ENCODE measurements at places on chromosomes 5 and 9.

DNA sequence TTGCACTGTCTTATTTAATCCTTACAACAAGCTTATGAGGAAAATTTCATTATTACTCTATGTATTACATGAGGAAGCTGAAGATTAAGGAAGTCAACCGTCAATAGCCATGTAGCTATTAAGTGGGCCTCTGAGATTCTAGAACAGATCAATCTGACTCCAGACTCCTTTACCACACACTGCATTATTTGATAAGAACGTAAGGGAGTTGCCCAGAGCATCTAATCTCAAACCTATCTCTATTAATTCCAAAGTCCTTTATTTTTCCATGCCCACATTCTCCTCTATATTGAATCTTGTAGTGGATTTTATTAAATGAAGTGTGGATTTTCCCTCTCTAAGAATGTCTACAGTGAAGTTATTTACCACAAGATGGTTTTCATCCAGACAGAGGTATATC, 118.2 kb upstream of the MTAP start:
- DNase-seq: no peak

DNA sequence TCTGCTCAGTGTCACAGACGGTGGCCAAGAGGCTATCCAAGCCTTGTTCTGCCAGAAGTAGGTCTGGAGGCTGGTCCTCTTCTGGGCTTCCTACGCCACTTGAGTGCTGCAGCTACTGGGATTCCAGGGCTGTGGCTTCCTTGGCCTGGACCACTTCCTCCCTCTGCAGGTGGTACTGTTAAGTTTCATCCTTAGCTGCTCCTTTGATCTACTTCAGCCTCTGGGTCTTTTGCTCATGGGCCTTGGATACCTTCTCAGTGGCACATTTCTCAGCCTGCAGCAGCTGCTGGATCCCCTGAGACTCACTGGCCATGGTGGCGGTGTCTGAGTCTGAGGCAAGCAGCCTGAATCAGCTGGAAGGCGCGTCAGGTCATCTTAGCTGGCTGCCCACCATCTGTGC, 10.3 kb downstream of the CNOT8 start:
- DNase-seq: peak; percentile 24

DNA sequence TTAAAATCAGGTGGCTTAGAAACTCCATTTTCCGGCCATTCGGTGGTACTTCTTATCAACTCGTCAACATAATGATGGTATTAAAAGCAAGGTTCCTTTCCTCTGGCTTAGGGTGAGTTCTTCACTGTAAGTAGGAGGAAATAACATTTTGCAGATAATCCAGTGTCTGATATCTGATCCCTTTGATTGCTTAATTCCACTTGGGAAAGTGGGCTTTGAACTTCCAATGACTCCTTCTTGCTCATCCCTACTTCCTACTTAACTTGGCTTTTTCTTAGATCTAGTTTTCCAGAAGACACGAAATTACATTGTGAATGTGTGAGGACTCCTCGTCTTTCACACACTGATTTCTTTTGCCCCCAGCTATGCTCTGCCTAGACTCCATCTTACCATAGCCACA, 31.5 kb downstream of the DDX31 start:
- DNase-seq: no peak

GRCh38 chr5:134444941-134445471, 33.3 kb upstream of the CDKN2AIPNL start:
- DNase-seq: no peak

- DNase-seq: no peak
These were observed 14.8 kb downstream of the COL27A1 start for GRCh38 chr9:114169952-114170770.

DNA sequence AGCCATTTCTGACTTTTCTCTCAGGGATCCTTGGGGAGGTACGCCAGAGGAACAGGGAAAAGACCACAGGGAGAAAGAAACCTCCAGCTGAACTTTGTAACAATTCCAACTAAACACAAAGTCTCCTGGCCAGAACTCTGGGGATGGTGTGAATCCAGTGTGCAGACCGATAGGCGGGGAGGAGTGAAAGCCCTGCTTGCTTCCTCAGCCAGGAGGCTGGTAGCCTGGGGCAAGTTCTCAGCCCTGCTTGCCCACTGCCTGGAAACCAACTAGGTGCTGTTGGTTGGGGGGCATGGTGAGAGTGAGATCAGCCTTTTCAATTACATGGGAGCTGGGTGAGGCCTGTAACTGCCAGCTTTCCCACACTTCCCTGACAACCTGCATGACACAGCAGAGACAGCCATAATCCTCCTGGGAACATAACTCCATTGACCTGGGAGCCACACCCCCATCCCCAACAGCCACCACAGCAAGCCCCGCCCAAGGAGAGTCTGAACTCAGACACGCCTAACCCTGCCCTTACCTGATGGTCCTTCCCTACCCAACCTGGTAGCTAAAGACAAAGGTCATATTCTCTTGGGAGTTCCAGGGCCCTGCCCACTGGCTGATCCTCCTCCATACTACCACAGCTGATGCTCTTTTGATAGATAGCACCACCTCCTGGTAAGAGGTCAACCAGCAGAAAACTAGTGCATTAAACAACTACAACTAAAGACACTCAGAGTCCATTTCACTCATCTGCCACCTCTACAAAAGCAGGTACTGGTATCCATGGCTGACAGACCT, 100.1 kb upstream of the TNFAIP8 start:
- no peak for DNase-seq

- no peak for DNase-seq
These were observed 68.8 kb upstream of the NTRK2 start for GRCh38 chr9:84600739-84601138.

DNA sequence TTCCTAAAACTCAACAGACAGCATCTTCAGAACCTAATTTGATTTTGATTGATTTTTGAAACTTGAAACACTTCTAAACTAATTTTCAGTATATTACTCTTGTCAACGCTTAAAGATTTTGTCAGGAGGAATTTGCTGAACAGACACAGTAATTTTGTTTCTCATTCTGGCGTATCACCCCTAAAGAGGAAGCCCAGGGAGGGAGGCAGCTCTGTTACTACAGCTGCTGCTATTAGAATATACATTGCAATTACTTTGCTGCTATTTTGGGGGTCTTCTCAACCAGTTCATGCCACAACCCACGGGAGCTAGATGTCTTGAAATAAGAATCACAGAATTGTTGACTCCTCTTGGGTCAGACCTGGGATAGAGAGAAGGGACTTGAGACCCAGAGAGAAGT, 122.6 kb downstream of the TLR4 start:
- DNase-seq: no peak

DNA sequence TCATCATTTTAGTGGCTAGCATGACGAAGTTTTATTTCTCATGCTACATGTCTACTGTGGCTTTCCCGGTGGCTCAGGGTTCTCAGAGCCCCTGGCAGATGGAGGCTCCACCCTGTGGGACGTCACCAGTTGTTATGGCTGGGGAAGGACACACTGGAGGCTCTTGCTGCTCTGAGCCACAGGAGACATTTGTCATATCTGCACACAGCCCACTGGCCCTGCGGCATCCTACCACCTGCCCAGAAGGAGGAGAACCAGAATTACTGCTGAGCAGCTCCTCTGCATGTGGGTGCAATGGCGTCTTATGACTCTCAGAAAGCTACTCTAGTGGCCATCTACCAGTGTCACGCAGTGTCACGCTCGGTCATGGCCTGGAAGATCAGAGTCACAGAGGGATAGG, 6.6 kb downstream of the OR13J1 start:
- DNase-seq: no peak

DNA sequence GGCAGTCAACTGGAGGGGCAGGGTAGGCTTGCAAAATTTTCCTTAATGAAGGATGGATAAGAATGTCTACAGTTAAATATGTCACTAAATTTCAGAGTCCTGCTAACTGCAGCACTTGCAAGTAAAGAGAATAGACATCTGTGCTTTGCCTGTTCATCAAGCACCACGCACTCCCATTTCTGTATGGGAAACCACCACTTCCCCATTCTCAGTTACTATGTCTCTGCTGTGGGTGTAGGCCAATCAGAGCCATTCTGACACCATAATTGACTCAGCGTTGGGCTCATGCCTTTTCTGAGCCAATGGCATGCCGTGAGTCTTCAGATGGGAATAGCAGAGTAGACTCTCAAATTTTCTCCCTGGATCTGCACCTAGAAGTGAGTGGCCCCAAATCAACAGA, 247.5 kb downstream of the GABRB2 start:
- no peak for DNase-seq

DNA sequence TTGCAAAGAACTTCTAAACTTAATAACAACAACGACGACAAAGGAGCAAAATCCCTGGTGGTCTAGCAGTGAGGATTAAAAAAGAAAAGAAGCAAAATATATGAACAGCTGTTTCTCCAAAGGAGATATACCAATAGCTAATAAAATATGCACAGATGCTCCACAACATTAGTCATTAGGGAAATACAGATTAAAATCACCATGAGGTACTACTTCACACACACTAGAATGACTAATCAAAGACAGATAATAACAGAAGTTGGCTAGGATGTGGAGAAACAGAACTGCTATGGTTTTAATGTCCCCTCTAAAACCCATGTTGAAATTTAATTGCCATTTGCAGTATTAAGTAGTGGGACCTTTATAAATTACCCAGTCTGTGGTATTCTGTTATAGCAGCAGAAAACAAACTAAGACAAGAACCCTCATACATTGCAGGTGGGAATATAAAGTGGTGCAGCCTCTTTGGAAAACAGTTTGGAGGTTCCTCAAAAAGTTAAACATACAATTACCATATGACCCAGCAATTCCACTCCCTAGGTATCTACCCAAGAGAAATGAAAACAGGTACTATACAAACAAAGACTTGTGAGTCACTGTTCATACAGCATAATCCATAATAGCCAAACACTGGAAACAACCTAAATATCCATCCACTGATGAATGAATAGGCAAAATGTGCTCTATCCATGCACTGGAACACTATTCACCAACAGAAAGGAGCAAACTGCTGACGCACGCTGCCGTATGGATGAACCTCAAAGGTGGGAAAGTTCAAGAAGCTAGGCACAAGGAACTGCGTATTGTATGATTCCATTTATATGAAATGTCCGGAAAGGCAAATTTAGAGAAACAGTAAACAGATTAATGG, 11.4 kb upstream of the DUSP1 start:
- DNase-seq: no peak

DNA sequence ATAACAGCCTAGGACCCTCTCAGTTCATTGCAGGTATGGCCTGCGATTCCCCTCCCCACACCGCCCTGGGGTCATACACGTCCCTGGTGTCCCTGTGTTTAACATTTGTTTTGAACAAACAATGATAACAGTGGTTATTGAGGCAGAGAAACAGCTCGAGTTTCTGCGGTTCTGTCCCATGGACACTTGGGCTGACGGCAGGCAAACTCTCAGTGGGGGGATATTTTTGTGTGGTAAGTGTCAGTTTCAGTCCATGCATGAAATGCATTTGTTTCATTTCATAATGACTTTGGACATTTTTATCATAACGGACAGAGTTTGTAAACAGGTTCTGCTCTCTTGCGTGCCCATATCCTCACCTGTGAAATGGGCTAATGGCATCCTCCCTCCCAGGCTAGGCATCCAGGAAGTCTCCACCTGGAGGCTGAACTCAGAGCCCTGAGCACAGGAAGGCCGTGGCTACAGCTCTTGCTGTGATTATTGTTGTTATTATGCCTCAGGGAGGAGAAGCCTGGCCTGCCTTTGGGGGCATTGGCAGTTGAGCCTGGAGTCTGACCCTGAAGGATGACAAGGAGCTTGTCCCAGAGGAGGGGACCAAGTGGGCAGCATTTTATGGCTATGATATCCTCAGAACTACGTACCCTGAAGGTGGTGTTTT, 190.9 kb downstream of the GADD45G start:
- no peak for DNase-seq

- no peak for DNase-seq
These were observed 67.4 kb downstream of the TNPO1 start for GRCh38 chr5:72883850-72884249.

GRCh38 chr5:124895236-124895635, 148.8 kb upstream of the ZNF608 start:
- DNase-seq: no peak

DNA sequence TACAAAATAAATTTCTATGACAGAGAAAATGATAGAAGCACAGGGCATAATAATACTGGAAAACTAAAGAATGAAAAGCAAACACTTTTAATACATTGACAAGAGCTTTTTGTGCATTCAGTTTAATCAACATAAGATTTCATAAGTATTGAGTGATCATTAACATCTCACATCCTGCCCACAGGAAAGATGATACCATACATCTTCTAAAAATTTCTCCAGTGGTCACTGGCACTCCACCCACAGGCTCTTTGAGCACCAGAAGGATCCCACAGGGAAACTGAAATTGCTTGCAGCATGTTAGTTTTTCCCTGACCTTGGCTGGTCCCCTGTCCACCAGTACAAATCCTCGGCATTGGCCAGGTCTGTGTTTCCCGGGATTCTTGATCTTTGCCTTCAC, 186.0 kb downstream of the CEMIP2 start:
- no peak for DNase-seq

- DNase-seq: no peak
These were observed 20.5 kb upstream of the JAK2 start for GRCh38 chr9:4964540-4964939.

GRCh38 chr5:128225245-128226030, 141.9 kb downstream of the SLC12A2 start:
- DNase-seq: no peak

GRCh38 chr5:171624396-171624795, 161.2 kb upstream of the SMIM23 start:
- no peak for DNase-seq

DNA sequence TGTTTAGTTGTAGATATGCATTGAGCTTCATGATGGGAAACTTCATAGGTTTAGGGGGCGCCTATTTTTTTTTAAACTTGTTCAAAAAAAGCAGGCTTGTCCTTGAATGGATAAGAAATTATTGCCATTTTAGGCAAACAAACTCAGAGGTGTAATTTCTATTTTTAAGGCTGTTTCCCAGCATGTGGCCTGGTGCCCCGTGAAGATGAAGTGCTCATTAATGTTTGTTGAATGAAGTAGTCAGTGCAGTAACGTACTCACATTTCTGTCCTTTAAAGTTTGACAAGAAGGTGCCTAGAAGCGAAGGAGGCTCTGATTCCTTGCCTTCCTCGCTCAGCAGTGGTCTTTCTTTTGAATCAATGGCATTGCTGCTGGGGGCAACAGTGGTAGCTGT, 54.3 kb downstream of the ZNF618 start:
- DNase-seq: no peak

DNA sequence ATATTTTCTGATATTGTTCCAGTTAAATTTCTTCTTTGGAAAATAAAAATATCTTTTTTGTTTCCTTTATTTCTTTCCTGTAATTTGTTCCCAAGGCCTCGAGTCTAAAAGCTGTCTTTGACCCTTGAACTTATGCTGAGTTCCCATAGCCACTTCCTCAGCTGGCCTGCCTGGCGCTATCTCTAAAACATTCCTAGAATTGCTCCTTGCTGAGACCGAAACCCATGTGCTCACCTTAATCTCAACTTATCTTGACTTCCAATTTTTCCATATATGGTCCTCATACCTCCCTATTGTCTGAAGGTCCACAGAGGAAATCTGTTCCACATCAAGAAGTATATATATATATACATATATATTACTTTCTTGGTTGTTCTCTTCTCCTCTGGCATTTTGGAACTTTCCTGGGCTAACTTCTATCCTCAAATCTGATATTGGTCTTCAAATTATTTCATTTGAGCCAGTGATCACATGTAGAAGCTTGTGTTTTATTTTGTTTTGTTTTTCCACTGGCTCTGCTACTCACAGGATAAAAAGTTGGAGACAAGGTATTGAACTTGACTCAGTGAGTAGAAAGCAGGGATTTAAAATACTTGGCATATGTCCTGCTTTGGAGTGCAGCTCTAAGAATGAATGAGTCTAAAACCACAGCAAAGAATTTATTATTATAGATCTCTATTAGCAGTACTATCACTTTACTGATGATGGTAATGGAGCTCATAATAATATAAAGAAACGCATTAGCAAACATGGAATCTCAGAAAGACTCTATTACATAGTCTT, 45.2 kb downstream of the ENC1 start:
- no peak for DNase-seq
